Esophagus squamous epithelium (tissue), 5 donors: ENCODE measurements at places on chromosomes 6 and 20.

GRCh38 chr6:107635057-107635515, 145.2 kb downstream of the SOBP start:
- no peak for DNase-seq

DNA sequence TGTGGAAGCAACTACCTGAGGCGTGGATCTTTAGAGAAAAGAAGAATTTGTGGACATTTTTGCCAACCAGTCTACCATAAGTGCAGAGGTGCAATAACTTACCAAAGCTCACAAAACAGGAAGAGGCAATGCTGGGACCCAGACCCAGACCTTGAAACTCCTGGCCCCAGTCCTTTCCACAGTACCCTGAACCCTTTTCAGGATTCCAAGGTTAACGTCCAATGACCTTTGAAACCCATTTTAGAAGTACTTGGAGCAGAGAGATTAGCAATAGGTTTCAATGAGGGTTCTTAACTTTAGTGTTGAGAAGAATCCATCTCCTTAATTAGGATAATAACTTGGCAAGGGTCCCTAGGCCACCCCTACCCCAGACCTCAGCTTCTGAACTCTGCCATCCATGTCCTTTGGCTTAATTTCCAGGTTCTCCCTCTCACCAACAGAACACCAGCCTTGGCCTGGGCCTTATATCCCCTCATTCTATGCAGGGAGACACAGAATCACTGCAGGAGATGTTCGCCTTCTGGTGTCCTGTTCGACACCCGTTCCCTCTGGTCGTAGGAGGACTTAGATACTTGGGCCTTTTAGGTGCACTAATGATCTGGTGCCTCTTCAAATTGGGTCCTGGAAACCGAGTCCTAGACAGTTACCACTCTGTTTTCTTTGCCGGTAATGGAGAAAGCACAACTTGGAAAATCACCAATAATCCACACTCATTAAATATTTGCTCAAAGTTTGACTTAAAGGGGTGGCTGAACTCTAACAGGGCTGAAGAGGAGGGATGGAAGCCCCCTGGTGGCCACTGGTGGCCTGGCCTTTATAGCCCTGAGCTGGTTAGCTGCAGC, 40.6 kb downstream of the ISM1 start:
- no peak for DNase-seq

DNA sequence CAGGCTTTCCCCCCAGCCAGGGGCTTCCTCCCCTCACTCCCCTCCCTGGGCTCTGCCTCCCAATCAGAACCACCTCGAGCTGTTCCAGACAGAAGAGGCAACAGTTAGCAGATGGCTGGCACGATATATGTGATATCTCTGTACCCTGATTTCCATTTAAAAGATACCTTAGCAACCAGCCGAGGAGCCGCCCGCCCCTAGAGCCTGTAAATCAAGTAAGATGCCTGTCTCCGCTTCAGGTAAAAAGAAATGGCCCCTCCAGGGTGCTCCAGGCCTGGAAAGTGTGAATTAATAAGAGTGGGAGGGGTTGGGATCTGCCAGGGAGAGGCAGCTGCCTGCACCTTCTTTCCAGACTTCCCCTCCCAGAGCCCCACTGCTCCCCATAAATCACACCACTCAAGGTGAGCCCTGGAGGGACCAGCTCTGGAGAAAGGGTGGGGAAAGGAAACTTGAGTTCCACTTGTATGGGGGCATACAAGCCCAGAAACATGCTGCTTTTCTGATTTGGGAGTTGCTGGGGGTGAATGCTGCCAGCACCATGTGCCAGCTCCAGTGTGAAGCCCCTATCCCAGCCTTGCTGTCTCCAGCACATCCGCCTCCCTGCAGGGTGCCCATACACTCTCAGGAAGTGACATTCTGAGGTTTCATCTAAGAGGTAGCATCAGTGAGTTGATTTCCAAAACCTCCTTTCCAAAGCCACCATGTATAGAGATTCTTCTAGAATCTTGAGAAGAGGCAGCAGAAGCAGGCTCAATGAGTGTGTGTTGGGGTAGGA, 148.0 kb downstream of the LRFN2 start:
- DNase-seq: no peak

GRCh38 chr6:167547751-167548150, 222.9 kb downstream of the TTLL2 start:
- no peak for DNase-seq

DNA sequence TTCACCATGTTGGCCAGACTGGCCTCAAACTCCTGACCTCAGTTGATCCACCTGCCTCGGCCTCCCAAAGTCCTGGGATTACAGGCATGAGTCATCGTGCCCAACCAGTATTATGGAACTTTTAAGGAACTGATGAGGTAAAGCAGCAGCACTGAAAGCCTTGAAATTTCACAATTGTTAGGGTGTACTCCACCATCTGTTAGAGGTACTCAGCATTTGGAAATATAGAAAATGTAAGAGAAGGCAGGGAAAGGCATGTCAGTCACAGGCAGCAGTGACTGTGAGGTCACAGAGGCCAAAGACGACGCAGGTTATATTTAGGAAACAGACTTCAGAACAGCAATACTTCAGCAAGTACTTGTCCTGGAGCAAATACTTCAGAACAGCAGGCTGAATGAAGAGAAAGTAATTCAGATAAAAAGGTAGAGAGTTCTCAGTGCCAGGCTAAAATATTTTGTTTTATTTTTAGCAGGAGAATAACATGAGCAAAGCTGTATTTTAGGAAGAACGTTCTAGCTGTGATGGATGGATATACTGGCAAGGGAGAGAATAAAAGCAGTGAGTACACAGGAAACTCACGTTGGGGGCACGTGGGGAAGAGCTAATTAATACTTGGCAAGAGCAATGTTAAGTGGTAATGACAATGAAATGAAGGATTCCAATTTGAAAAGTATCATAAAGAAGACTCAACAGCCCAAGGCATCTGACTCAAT, 67.2 kb downstream of the DTNBP1 start:
- no peak for DNase-seq

- DNase-seq: no peak
Measured at GRCh38 chr6:110468731-110469130, 7.7 kb downstream of the SLC22A16 start.

DNA sequence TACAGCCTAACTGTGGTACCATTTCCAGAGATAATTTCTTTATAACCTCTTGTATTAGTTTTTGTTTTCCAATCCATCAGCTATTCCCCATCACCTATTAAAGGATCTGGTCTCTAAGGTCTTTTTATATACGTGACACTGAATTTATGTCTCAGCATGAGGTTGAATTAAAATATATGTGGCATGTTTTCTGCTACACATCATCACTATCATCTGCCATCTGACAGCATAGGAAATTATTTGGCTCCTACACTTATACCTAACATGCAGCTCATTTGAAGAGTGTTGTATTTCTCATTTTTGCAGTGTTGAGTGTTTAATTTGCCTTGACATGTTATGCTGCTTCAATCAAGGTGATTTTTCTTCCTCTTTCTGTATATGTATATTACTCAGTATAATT, 100.3 kb downstream of the LIN28B start:
- DNase-seq: no peak

- no peak for DNase-seq
Measured at GRCh38 chr6:63947792-63948529, 312.4 kb downstream of the PHF3 start.

DNA sequence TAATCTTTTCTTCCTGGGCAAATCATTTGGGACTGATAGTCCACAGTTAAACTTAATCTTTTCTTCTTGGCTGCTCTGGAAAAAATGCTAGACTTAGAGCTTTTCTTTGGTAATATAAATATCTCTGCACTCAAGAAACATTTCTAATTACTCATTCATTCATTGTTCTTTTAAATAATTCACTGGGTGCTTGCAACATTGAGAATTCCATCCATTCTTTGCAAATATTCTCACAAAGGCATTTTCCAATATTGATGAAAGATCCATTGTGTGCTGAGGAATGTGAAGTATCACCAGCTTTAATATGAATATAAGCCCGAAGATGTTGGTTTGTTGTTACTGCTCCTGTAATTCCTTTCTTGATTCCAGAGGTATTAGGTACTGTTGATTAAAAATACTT, 38.4 kb downstream of the AKAP7 start:
- no peak for DNase-seq

- DNase-seq: no peak
Measured at GRCh38 chr20:36193977-36194712, 39.6 kb downstream of the EPB41L1 start.

- no peak for DNase-seq
Measured at GRCh38 chr20:53828088-53828681, 234.5 kb upstream of the ZNF217 start.

GRCh38 chr20:6993011-6993410, 225.5 kb downstream of the BMP2 start:
- no peak for DNase-seq

- no peak for DNase-seq
Measured at GRCh38 chr6:65558071-65558470, 149.0 kb downstream of the EYS start.
